Fibroblast of lung (primary cell): ENCODE measurements at places on chromosomes 1 and 21.

DNA sequence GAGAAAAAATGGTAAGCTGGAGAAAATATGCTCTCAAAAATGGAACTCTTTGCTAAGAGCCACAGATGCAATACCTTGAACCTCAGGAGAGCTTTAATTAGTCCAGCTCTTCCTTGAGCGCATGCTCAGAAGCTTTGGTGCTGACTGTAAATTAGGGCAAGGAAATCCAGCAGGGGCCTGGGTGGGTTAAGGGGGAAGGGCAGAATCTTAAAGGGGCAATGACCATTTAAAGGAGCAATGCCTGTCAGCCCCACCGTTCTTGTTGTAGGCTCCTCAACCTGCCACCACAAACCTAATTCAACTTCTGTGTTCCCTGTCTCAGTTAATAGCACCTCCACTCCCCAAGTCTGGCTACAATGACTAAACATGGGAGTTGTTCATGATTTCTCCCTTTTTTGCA is 6.8 kb upstream of the SLC22A15 start:
- no peak for DNase-seq

GRCh38 chr1:53237638-53238037 is 680 bp downstream of the MAGOH start:
- no peak for DNase-seq

DNA sequence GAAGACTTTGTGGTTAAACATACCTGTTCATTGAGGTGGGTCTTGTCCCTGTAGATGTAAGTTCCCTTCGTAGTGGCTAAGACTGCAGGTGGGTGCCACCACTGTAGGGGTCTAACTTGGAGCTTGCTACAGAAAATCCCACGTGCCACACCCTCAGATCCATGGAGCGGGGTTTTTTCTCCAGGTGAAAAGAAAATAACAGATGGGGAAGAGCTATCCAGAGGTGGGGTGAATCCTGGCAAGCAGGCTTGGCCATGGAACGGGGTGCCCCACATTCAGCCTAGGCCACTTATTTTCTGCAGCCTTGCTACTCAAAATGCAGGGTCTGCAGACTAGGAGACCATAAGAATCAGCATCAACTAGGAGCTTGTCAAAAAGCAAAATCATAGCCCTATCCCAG is 24.0 kb downstream of the EXOC8 start:
- DNase-seq: no peak

GRCh38 chr1:63887809-63888208 is 114.0 kb downstream of the ROR1 start:
- no peak for DNase-seq

DNA sequence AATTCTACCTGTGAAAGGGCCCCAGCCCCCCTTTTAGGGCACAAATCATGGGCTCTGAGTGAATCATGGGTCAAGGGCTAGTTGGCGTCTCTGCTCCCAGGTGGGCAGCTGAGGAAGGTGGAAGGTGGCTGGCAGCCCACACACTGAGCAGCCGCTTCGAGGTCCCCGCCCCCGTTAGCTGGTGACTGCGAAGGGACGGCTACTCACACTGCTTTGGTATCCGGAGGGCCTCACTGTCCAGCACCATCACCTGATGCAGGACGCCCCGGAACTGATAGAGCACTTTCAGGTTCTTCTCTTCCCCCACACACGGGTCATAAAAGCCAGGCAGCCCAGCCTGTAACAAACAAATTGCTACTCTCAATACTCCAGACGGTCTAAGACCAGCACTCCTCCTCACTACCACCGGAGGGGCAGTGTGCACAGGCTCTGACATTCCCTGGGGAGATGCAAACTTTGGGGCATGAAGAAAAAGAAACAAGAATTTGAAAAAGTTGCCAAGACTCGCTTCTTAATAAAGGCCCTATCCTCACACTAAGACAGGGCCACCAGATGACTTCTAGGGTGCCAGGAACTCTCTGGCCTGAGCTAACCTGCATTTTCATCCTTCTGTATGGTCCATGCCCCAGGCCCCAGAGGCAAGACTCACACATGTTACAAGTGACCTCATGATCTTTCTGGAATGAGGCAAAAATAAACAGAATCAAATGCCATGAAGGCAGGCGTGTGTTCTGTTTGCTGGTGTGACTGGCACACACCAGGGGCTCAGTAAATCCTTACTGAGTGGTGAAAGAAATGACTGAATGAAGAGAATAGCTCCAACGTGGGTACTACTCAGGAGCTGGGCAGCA is 11.5 kb downstream of the THAP3 start:
- DNase-seq: no peak

DNA sequence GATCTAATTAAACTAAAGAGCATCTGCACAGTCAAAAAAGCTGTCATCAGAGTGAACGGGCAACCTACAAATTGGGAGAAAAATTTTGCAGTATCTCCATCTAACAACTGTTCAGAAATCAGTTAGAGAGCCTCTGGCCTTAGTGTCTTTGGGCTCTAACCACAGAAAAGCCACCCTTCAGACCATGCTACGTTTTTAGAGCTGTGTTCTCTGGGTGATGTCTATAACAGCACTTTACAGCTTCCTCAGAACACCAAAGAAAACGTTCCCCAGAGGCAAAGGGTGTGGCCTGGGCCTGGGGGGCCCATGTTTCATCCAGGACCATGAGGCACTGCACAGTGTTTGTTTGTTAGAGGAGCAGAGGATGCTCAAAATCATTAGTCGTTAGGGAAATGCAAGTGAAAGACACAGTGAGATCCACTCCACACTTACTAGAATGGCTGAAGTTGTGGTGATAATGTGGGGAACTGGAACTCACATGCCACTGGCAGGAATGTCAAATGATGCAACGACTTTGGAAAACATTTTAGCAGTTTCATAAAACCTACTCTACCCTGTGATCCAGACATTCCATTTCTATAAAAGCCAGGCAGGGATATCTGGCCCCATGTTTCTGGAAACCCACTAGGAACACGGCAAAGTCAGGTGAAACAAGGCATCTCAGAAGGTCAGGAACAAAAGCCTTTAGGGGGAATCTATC is 250.4 kb upstream of the HOOK1 start:
- no peak for DNase-seq

GRCh38 chr1:208238710-208239472 is 5.3 kb downstream of the PLXNA2 start:
- peak; percentile 44 for DNase-seq

GRCh38 chr1:162365284-162366020 is 11.2 kb downstream of the SPATA46 start:
- no peak for DNase-seq

- no peak for DNase-seq
Observed at GRCh38 chr1:225617956-225618355, 35.0 kb downstream of the ENAH start.

DNA sequence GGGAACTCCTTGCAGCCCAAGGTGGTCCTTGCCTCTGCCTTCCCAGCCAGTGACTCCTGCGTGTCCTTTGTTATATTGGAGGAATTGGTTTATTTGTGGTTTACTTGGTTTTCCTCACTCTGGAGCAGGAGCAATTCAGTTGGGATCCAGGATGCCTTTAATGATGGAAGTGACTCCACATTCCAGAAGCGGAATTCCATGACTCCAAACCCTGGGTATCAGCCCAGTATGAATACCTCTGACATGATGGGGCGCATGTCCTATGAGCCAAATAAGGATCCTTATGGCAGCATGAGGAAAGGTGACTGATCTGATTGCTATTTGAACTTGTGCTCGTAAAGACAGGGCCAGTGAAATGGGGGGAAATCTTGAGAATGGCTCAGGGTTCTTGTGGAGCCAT is 15.1 kb upstream of the PIGV start:
- DNase-seq: peak; percentile 91

GRCh38 chr1:1832166-1832565 is 53.9 kb upstream of the NADK start:
- DNase-seq: no peak

GRCh38 chr1:5670590-5671350 is 321.5 kb downstream of the NPHP4 start:
- DNase-seq: no peak

- peak; percentile 86 for DNase-seq
Observed at GRCh38 chr1:185719021-185719420, 15.2 kb upstream of the HMCN1 start.
